Stimulated activated CD8-positive, alpha-beta memory T cell treated with anti-CD3 and anti-CD28 coated beads, Interleukin-15, amount 100 ng/mL, for 24 hours (primary cell): ENCODE measurements at places on chromosomes 2 and 18.

DNA sequence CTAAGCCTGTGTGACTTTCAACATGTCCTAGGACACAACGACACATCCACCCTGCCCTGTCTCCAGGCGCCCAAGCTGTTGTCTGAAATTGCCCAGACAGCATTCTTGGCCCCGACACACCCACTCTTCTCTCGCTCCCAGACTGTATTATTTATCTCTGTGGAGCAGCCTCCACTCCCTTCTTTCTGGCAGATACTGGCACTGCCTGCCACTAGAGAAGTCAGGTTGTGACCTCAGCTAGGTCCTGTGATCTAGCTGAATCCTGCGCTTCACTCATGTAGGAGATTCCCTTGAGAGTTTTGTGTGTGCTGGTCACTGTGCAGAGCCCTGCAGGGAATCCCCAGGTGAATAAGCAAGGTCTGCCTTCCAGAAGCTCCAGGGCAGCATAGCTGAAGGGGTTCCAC is 77.1 kb upstream of the TNP1 start:
- no peak for DNase-seq

DNA sequence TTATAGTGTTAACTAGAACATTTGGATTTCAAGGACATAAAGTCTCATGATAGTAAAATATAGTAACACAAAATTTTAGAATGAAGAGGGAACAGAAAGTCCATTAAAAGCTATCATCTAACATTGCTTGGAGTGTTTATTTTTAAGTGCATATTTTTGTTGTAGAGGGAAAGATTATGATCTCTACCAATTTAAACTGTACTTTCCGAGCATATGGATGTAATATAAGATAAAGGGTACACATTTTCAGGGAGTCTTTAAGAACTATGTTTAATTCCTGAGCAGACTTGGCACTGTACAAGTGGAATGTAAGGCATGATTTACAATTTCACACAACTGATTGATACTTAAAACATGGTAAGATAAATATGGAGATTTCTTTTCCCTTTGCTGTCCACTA is 34.2 kb upstream of the ZNF804A start:
- DNase-seq, result no peak

DNA sequence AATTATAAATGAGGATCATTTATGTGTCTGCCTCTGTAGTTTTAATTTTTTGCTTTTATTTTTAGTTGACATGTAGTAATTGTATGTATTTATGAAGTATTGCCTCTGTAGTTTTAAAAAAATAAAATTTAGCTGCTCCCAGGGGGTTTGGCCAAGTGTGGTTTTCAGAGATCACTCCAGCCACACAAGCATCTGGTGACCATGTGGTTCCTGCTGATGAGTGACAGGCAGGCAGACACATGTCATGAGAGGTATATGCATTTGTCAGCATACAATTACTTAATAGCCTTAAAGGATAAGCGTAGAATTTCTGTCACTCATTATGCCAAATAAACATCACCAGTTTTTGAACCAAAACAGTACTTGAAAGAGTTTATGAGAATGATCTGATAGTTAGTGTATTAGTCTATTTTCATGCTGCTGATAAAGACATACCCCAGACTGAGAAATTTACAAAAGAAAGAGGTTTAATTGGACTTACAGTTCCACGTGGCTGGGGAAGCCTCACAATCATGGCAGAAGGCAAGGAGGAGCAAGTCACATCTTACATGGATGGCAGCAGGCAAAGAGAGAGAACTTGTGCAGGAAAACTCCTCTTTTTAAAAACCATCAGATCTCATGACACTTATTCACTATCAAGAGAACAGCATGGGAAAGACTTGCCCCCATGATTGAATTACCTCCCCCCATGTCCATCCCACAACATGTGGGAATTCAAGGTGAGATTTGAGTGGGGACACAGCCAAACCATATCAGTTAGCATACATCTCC is 29.6 kb downstream of the MREG start:
- DNase-seq, result no peak

DNA sequence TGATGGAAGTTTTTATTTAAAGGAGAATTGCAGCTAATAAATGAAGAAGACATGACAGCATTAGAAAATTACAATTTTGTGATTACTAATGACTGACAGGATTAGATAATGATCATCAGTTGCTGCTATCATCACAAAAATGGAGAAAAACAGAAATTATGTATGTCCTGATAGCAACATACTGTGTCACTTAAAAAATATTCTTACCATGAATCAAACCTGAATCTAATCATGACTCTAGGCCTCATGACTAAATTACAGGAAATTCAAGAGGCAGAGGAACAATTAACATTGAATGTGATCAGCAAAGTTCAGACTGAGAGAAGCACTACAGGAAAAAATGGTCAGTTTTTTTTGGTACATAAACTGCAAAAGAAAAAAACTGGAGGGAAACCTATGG is 147.8 kb downstream of the PMAIP1 start:
- no peak for DNase-seq

DNA sequence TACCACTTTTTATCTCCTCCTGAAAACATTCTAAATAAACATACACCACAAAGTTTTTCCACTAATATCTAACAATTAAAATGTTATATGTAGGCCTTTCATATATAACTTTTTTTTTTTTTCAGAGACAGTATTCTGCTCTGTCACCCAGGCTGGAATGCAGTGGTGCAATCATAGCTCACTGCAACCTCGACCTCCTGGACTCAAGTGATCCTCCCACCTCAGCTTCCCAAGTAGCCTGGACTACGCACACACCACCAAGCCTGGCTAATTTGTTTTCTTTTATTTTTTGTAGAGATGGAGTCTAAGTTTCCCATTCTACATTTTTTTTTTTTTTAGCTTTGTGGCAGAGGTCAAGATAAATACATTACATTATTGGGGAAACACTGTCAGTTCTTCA is 1612.6 kb upstream of the NXPH2 start:
- DNase-seq, result no peak
